ENCODE measurements at places on chromosomes 4 and X.

DNA sequence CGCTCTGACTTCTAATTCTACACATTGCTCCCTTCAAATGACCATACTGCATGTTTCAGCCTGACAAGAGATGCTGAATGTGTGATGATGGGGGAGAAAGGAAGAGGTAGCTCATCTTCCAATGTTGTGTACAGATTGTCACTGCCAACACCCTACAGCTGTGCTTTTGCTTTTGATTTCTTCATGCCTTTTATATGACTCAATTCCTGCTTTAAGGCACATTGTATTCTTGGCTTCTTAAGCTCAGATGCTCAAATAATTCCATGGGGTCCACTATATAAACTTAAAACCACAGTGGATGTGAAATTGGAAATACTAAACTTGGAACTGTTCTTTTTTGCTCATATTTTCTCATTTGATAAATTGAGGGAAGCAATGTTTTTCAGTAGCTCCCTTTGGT, 183.2 kb upstream of the WDFY3 start:
- DNase-seq: no peak

DNA sequence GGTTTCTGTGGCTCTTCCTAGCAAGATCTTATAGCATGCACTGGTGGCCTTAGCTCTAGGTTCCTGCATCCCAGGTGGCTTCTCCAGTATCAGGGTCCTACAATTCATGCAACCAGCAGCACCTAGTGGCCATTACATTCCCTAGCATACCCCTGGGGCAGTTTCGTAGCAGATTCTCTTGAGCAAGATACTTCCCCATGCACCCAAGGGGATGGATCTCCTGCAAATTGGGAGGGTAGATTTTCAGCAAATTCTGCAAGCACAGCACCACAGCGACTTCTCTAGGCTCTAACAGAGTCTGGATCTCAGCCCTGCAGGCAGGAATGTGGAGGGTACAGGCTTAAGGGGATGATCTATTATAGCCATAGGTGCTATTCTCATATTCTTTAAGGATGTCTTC, 13.1 kb upstream of the SLC9B1 start:
- DNase-seq: no peak

DNA sequence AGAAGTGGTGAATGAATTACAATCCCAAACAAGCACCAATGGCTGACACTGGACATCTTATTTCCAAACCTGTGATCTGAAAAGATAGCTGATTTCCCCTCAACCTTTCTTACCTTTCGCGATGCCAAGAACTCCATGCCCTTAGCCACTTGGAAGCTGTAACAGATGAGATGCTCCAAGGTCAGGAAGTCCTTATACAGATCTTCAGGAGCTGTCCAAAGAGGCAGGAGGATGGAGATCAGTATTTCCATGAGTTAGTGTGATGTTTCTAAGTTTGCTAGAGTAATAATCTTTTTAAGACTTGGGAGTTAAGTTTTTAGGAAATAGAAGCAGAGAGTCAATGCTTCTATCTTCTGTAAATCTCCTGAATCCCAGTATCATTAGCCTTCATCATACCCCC, 32.9 kb downstream of the KDR start:
- no peak for DNase-seq

DNA sequence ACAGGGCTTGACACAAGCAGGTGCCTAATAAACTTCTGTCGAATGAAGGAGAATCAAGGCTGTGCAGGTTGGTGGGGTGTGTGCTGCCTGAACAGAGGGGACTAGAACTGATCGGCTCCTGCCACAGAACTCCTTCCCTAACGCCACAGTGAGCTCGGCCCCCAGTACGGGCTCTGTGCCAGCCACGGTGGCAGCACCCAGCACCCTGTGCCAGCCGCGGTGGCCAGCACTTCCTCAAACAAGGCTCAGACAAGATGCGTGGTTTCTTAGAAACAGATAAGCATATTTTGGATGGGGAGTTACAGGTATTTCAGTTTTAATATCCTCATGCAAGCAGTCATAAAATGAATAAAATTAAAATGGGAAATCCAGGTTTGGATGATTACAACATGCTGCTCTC, 26.0 kb upstream of the C4orf50 start:
- DNase-seq: no peak

DNA sequence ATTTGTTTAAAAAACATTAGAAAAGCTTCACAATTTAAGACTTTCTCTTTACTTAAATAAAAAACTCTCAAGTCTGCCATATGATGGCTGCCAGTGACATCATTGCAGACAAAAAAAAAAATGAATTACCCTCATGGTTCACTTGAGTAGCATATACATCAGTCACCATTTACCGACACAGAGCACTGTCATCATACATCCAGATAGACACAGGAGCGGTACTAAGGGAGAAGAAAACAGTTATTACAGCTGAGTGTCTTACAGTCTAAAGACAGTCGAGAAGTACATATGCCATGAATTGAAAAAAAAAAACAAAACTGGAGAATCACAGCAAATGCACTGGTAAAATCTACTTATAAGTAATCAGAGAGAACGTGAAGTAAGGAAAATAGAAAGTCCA, 405.7 kb upstream of the GALNT7 start:
- no peak for DNase-seq

DNA sequence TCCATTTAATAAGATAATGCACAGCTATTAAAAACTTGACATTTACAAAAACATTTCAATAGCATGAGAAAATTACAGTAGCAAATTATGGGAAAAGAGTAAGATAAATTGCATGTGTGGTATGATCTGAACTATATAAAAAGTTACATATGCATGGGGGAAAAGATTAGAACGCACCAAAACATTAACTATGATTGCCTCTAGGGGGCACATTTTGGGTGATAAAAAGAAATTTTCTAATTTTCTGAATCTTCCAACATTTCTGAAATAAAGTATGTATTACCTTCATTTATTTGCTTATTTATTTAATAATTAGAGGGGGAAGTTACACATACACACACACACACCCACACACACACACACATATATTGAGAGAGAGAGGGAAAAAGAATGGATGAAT, 19.6 kb upstream of the KDM5C start:
- no peak for DNase-seq

GRCh38 chr4:78481180-78481579, 70.4 kb upstream of the ANXA3 start:
- no peak for DNase-seq

DNA sequence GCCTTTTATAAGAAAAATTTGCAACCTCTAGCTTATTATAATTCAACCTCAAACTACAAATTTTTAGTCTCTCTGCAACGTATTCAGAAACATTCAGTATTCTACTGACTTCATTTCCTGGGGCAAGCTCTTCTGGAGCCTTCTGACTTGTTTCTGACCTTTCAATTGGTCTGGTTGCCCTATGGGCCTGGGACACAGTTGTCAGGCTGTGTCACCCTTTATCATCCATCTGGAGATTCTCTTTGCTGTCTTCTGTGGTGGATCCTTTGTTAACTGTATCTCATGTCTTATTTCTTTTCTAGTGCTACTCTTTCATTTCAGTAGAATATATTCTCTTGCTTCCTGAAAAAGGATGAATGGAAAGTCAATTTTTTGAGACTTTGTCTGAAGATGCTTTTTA, 55.1 kb upstream of the PGRMC2 start:
- no peak for DNase-seq

GRCh38 chr4:182724414-182724813, 192.8 kb downstream of the DCTD start:
- no peak for DNase-seq

GRCh38 chr4:158202481-158202880, 7.8 kb upstream of the TMEM144 start:
- no peak for DNase-seq

- DNase-seq: no peak
These were observed 80.1 kb upstream of the STIM2 start for GRCh38 chr4:26780539-26780938.

DNA sequence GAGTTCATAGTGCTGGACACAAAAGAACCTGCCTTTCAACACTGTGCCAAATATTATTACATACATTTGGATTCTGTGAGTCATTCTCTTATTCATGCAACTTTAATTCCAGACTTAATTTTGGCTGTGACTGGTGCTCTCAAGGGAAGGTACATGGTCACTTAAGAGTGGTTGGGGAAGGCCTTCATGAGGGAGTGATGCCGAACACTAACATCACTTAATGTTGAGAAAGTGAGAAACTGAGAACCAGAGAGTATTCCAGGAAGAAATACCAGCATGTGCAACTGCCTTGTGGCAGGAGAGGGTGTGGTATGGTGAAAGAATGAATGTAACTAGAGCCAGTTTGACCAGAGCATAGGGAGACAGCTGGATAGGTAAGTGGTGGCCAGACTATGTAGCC, 41.5 kb upstream of the FHDC1 start:
- no peak for DNase-seq

- DNase-seq: no peak
These were observed 376.8 kb downstream of the BCOR start for GRCh38 chrX:39720945-39721344.

GRCh38 chrX:119790977-119791436, 423 bp downstream of the RPL39 start:
- peak; percentile 23 for DNase-seq

DNA sequence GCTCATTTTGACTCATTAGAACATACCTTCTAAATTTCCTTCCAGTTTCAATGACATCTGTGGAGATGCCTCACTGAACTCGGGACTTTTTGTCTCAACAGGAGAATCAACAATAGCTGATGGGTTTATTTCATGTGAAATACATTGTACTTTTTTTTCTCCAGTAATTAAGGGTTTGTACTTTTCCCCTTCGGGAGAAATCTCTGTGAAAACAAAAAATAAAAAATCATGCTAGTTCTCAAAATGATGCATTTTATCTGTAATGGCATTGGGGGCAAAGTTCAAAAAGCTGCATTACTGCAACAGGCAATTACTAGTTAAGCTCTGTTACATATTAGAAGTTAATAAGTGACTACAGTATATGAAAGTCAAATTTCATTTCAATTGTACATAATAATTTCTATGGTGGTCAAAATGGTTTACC, 167.3 kb upstream of the SH3RF1 start:
- no peak for DNase-seq

DNA sequence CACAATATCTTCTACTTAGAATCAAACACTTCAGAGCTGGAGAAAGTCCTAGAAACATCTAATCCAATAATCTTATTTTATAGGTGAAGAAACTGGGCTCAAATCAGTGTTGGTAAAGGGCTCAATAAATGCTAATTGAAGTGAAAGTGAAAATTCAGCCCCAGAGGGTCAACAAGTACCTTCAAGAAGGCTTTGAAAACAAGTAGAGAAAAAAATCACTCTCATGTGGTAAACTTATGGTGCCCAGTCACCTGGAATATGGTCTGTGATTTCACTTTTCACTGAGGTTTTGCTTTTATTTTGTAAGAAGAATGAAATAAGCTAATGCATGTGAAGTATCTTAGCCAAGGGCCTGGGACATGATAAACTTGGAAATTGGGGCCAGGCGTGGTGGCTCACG, 29.1 kb upstream of the EIF4E start:
- no peak for DNase-seq

DNA sequence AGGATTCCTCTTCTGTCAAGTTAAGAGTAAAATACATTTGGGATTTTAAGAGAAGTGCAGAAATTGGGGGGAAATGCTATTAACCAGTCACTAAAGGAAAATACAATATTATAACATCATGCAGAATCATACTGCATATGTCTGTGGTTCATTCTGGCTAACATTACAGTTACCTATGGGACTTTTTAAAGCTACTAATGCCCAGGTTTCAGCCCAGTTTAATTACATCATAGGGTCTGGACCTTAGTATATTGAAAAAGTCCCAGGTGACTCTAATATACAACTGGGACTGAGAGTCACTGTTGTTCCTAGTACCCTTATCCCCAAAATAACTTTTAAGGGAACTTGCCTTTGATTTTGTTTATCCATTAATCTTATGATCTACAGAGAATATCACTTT, 10.0 kb downstream of the ABCE1 start:
- no peak for DNase-seq

- no peak for DNase-seq
These were observed 11.6 kb downstream of the SMIM20 start for GRCh38 chr4:25925486-25926201.

DNA sequence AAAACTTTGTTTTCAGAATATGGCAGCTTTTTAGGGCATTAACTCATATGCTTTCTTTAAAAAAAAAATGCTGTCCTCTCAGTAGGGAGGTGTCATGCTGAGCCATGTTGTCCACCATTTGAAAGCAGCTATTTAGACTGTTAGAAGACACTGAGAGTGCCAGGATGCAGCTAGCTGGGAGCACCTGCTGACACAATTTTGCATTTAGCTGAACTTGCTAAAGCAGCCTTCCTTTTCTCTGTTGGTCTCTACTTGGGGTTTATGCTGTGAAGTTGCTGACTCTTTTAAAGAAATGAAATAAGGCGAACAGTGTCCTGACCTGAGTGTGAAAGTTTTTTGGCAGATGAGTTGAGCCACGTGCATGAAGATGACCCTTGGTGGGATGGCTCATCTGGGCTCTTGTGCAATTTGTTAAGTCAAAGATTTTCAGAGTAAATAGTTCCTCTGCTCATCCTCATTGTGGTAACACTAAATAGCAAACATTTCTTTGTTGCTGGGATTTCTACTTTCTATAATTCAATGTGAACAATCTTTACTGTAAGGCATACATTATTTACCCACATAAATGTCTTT, 64.5 kb downstream of the CDS1 start:
- DNase-seq: no peak

GRCh38 chrX:119093991-119094735, 21.4 kb downstream of the CT47C1 start:
- DNase-seq: no peak

DNA sequence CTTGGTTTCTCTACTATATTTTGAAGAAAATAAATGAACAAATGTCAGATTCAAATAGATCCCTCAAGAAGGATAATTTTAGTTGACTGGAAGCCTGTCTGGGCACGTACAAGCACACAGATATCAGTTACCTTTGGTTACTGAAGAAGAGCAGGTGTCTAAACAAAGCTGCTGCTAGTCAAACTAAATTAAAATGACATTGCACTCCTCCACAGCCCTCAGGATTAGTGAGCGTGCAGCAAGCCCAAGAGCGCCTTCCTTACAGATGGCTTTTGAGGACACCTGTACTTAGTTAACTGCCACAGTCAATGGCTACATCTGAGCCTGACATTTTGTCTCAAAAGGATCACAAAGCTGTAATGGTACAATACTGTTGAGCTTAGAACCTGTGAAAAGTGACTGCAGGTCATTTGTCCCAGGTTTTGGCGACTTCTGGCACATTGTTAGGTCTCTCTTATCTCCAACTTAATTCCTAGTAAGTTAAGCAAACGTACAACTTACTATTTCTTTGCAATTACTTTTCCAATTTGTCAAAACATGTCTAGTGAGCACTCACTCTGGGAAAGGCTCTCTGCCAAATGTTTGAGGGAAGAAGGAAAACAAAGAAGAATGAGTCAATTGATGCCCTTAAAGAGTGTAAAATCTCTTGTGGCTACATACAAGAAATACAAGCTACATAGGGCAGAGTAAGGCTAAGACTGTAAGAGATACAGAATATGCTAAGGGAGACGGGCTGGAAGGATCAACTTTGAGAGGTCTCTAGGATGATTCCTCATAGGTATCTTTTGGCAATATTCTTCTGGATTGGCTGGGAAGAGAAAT, 25.6 kb upstream of the DAPP1 start:
- DNase-seq: no peak

DNA sequence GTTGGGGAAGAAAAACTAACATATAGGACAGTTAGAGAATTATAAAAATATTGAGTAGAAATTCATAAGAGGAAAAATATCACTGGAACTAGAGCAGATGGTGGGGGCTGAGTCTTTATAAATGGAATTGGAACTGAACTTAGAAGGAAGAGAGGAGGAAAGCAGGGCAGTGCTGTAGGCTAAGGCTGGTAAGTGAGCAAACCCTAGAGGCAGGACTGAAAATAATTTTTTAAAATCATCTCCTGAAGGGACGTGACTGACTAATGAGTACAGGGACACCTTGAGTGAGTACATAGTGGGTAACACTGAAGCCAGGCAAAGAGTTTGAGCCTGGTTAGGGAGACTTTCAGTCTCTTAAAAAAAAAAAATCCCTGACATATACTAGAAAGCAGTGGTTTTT, 63.3 kb downstream of the GALNT7 start:
- DNase-seq: no peak

All from stimulated activated CD4-positive, alpha-beta T cell treated with anti-CD3 and anti-CD28 coated beads, TNF-alpha, amount 100 ng/mL, for 24 hours (primary cell).